ENCODE measurements at places on chromosomes 4 and X.

DNA sequence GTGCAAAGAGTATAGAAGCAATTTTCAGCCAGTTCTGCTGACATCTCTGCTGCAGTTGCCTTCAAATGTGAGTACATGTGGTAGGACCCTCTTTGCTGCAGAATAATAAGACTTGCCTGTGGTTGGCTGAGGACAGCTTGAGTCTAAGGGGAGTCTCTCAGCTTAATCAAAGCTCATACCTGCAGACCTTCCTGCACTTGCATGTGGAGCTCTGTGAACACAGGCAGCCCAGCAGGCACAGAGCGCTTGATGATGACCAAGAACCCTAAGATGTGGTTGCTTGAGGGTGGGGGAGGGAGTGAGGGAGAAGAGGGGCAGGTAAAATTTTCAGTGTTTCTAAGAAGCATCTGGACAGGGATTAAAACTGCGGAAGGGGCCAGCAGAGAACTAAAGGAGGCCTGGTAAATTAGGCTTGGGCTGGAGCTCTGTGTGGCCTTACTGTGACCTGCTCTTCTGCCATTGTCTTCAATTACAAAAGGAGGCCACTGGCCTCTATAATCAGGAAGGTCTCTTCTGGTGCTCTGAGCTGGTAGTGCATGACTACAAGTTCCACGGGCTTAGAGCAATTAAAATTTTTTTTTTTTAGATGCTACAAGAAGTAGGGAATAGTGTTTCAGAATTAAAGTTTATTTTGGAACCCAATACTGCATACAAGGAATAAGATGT, 59.9 kb upstream of the CHRNA9 start:
- no peak overlapping the region for H3K27ac ChIP-seq
- no peak overlapping the region for H3K4me3 ChIP-seq
- no peaks in the 10 kb centered on the region for H3K27me3 ChIP-seq
- no peaks in the 10 kb centered on the region for H3K36me3 ChIP-seq
- DNase-seq: no peak

DNA sequence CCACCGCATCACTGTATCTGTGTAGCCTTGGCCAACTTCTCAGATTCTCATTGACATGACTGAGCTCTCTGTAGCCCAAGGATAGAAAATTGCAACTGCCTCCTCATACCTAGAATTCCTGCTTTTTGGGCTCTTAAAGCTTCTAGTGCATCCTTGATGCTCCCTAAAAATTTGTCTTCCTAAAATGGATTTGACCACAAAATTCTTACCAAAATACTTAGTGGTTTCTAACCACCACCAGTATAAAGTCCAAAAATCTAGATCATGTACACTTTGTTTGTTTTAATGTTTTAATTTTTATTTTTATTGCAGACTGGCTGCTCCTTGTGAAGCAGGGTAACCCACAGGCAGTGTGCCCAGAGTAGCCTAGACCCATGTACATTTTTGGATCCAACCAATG, 75.5 kb downstream of the TBC1D9 start:
- no peaks in the 10 kb centered on the region for H3K27me3 ChIP-seq
- peaks cover 15% of the 10 kb centered on the region for H3K36me3 ChIP-seq
- no peak overlapping the region for H3K27ac ChIP-seq

GRCh38 chr4:73433140-73433539, 2.9 kb upstream of the AFP start:
- H3K4me1 ChIP-seq: no peaks in the 10 kb centered on the region
- H3K27ac ChIP-seq: no peak overlapping the region
- H3K36me3 ChIP-seq: no peaks in the 10 kb centered on the region
- no peak overlapping the region for H3K4me3 ChIP-seq
- peaks cover 16% of the 10 kb centered on the region for H3K27me3 ChIP-seq

- no peak overlapping the region for H3K4me3 ChIP-seq
- DNase-seq: no peak
- no peak overlapping the region for H3K27ac ChIP-seq
- H3K27me3 ChIP-seq: peaks cover 3% of the 10 kb centered on the region
- H3K4me1 ChIP-seq: no peaks in the 10 kb centered on the region
- H3K36me3 ChIP-seq: no peaks in the 10 kb centered on the region
Observed at GRCh38 chr4:548976-549375, 27.1 kb downstream of the TMEM271 start.

GRCh38 chr4:2944091-2944482, 19.1 kb downstream of the NOP14 start:
- no peak overlapping the region for H3K27ac ChIP-seq
- H3K4me3 ChIP-seq: no peak overlapping the region
- H3K36me3 ChIP-seq: peaks cover 95% of the 10 kb centered on the region
- no peaks in the 10 kb centered on the region for H3K27me3 ChIP-seq

GRCh38 chrX:18971506-18971905, 12.4 kb downstream of the PHKA2 start:
- no peak overlapping the region for H3K4me3 ChIP-seq
- DNase-seq: no peak
- no peaks in the 10 kb centered on the region for H3K36me3 ChIP-seq
- H3K27me3 ChIP-seq: no peaks in the 10 kb centered on the region
- no peak overlapping the region for H3K27ac ChIP-seq

DNA sequence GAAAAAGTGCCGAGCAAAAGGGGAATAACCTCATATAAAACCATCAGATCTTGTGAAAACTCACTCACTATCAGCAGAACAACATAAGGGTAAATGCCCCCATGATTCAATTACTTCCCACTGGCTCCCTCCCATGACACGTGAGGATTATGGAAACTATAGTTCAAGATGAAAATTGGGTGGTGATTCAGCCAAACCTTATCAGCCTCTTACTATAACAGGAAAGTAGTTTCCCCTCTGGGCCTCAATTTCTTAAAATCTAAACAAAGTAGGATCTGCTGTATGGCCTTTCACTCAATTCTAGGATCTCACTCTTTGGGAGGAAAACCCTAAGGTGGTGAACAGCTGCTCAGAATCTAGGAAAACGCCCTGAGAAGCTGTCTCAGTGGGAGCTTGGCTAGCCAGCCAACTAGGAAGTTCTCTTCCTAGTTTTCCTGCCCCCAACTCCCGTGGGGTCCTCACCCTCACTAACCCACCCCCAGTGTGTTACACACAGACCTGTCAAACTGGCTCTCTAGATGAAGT, 1017.1 kb upstream of the HS3ST1 start:
- H3K27ac ChIP-seq: no peak overlapping the region
- no peaks in the 10 kb centered on the region for H3K36me3 ChIP-seq
- no peak overlapping the region for H3K4me3 ChIP-seq
- DNase-seq: no peak
- H3K27me3 ChIP-seq: no peaks in the 10 kb centered on the region

DNA sequence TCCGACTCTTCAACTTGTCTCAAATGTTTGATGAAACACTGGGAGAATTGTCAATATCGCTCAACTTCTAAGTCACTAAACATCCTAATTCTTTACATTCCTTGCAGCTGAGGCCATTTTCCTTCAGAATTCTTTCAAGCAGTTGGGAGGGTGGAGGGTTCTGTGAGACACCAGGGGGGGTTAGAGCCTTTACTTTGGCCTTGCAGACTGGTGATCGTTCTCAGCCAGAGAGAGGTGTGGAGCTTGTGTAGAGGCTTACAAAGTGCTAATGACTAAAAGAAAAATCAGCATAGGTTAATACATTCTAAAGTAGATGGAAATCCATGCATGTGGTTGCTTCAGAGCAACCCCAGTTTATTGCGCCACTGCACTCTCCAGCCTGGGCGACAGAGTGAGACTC, 21.3 kb upstream of the SOX3 start:
- no peaks in the 10 kb centered on the region for H3K27me3 ChIP-seq
- peaks cover 5% of the 10 kb centered on the region for H3K4me1 ChIP-seq
- peak overlapping the region; percentile 67 for H3K27ac ChIP-seq
- H3K36me3 ChIP-seq: no peaks in the 10 kb centered on the region
- no peak overlapping the region for H3K4me3 ChIP-seq
- DNase-seq: no peak

GRCh38 chr4:28518561-28519165, 1658.0 kb downstream of the STIM2 start:
- DNase-seq: no peak
- no peaks in the 10 kb centered on the region for H3K4me1 ChIP-seq
- no peaks in the 10 kb centered on the region for H3K36me3 ChIP-seq

GRCh38 chrX:43224496-43224895, 431.6 kb upstream of the MAOA start:
- no peak overlapping the region for H3K4me3 ChIP-seq
- H3K27ac ChIP-seq: no peak overlapping the region
- DNase-seq: no peak
- H3K36me3 ChIP-seq: no peaks in the 10 kb centered on the region
- H3K4me1 ChIP-seq: no peaks in the 10 kb centered on the region

- DNase-seq: no peak
- H3K4me1 ChIP-seq: peaks cover 7% of the 10 kb centered on the region
- H3K36me3 ChIP-seq: no peaks in the 10 kb centered on the region
- no peak overlapping the region for H3K4me3 ChIP-seq
Observed at GRCh38 chr4:75545526-75545925, 10.3 kb upstream of the ODAPH start.

DNA sequence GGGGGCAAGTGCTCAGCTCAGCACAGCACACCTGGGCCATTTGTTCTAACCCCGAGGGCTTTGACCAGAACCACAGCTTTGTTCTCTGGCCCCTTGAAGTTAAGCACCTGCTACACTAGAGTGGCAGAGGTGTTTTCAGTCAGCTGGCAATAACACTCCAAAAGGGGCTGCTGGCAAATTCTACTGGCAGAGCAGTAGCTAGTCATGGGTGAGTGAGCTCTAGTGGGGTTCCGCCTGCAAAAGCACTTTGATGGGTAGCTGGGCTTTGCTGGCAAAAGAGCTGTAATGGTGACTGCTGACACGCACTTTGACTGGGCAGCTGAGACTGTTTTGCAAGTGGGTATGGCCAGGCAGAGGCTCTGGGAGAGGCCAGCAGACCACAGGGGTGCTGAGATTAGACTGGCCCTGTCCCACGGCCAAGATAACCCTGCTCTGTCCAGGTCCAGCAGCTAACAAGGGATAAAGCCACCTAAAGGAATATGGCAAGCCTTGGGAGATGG, 65.2 kb upstream of the TENT5D start:
- H3K36me3 ChIP-seq: no peaks in the 10 kb centered on the region
- no peak overlapping the region for H3K4me3 ChIP-seq
- no peak for DNase-seq
- no peaks in the 10 kb centered on the region for H3K4me1 ChIP-seq

- H3K4me3 ChIP-seq: no peak overlapping the region
- H3K27ac ChIP-seq: no peak overlapping the region
- H3K27me3 ChIP-seq: no peaks in the 10 kb centered on the region
Observed at GRCh38 chr4:147927377-147928137, 195.7 kb downstream of the ARHGAP10 start.

DNA sequence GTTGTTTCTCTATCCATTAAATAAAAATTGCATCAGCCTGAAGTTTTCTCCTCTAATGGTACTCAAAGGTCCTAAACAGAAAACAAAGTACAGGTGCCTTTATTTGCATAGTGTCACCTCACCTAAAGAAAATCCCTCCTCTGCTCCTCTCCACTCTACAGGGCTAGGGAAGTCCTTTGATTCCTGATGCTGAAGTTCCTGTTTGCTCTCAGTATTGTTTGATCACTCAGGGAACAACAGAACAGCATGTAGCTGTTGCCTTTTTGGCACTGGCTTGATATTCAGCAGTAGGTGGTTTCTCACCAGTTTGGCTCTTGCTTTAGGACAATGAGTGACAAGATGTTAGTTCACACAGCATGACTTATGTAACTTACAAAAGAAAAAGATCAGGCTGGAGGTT, 156.2 kb upstream of the SLC7A11 start:
- no peaks in the 10 kb centered on the region for H3K4me1 ChIP-seq
- no peak for DNase-seq
- no peak overlapping the region for H3K27ac ChIP-seq
- H3K27me3 ChIP-seq: no peaks in the 10 kb centered on the region
- no peaks in the 10 kb centered on the region for H3K36me3 ChIP-seq

DNA sequence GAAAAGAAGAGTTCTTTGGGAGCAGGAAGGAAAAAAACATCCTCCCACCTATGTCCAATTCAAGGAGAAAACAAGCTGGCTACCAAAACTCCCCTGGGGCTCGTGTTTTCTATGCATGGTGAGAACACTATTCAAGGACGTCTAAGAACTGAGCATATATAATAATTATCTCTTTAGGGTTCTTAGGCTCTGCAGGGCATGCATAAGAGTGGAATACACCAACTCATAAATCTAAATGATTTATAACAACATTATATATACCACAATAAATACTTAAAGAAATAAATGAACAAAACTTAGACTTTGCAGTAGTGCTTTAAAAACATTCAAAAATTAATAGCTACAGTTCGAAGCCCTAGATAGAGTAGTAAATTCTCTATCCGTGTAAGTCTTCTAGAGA, 19.5 kb upstream of the TMEM154 start:
- H3K4me3 ChIP-seq: no peak overlapping the region
- H3K27ac ChIP-seq: no peak overlapping the region
- no peaks in the 10 kb centered on the region for H3K27me3 ChIP-seq
- no peak for DNase-seq
- no peaks in the 10 kb centered on the region for H3K36me3 ChIP-seq

- H3K27ac ChIP-seq: no peak overlapping the region
- no peaks in the 10 kb centered on the region for H3K36me3 ChIP-seq
- no peaks in the 10 kb centered on the region for H3K27me3 ChIP-seq
- DNase-seq: no peak
Observed at GRCh38 chrX:27815209-27815608, 7.4 kb downstream of the MAGEB10 start.

DNA sequence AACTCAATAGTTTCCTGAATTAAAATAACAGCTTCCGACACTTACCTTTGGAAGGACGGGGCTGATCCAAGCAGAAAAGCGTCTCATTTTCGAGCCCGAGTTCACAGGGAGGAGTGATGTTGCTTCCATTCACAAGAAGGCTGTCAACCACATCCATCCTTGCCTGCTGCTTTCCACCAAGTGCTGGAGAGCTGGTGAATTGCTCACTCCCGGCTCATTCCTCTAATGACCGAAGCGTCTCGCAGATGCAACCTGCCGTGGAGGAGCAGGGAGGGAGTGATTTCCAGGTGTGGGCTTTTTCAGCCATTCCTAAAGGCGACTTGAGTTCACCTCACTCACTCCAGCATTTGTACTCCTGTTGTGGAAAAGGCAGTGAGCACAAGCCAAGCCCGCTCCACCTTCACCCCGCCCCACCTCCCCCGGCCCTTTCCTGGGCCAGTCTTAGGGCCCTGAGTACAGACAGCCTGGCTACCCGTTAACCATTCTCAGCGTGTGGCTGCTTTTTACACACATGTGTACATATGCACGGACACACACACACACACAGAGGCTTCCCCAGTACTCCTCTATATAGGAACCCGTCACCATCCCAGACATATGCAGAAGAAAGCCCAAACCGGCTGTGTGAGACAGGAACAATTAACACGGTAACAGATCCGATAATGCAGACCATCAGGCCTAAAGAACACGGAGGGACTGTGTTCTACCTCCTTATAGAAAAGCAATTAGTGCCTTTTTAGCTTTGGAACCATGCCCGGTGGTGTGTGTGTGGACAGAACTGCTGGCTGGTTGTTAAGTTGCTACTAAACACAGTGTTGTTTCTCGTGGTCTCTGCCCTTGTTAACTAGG, at the start of gene CCKAR:
CCKAR (minus strand) TSS at position 374 of the 849 bp plus-strand sequence; CDS start at position 157, 217 bp downstream.
- H3K4me1 ChIP-seq: no peaks in the 10 kb centered on the region
- no peak within 1 kb of the TSS for H3K4me3 ChIP-seq
- no peak for DNase-seq
- H3K36me3 ChIP-seq: no peaks in the 10 kb centered on the region
- H3K27me3 ChIP-seq: no peaks in the 10 kb centered on the region
- no peak within 1 kb of the TSS for H3K27ac ChIP-seq

- no peak overlapping the region for H3K27ac ChIP-seq
- H3K4me1 ChIP-seq: no peaks in the 10 kb centered on the region
- no peak overlapping the region for H3K4me3 ChIP-seq
- H3K27me3 ChIP-seq: no peaks in the 10 kb centered on the region
Observed at GRCh38 chr4:4689694-4690440, 148.0 kb upstream of the STX18 start.

GRCh38 chr4:26132858-26133257, 188.0 kb upstream of the RBPJ start:
- H3K27ac ChIP-seq: no peak overlapping the region
- H3K27me3 ChIP-seq: no peaks in the 10 kb centered on the region
- no peaks in the 10 kb centered on the region for H3K36me3 ChIP-seq
- no peak overlapping the region for H3K4me3 ChIP-seq
- no peak for DNase-seq
